Stimulated activated CD8-positive, alpha-beta memory T cell treated with anti-CD3 and anti-CD28 coated beads, Interleukin-2, amount 100 ng/mL, for 1 hour (primary cell): ENCODE measurements at places on chromosomes 1 and 21.

DNA sequence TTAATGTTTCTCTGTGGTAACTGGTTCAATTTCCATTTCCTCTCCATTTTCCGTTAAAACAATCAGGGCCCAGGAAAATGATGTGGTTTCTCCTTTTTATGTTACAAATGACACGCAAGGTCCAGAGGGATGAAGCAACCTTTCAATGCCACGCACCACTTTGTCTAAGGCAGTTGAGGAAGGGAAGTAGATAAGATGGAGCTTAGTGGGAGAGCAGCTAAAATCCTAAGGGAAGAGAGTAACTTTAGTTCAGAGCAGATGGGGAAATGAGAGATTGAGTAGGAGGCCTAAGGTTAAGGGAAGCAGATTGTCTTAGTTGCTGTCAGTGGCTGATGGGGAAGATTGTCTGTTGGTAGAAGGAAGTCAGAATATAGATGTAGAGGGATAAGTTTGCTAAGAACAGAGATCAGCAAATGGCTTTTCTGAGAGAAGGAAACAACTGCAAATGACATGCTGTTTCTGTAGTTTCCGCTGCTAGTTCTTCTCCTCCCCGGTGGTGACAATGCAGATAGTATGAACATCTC, 660 bp downstream of the CD1C start:
- DNase-seq, result no peak

- DNase-seq, result no peak
These were observed 49.4 kb upstream of the DESI2 start for GRCh38 chr1:244603498-244603897.

GRCh38 chr1:41359211-41360073, 1.8 kb upstream of the FOXO6 start:
- DNase-seq, result no peak

- DNase-seq, result no peak
These were observed 3.1 kb upstream of the TINAGL1 start for GRCh38 chr1:31573261-31573660.

DNA sequence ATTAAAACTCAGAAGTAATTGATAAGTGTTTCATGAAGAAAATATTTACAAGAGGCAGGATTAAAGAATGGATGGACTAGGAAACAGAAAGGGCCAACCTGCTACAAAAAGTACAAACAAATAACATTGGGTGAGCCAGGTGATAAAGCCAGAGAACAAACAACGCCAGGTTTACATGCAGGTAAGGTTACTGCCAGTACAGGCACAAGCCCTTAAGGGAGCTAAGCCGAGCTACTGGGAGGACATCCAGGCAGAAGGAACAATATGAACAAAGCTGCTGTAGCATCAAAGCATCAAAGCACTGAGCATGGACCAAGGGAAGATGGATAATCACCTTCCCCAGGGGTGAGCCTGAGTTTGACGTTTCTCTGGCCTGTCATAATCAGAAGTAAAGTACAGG, 380.7 kb downstream of the SEC16B start:
- no peak for DNase-seq

DNA sequence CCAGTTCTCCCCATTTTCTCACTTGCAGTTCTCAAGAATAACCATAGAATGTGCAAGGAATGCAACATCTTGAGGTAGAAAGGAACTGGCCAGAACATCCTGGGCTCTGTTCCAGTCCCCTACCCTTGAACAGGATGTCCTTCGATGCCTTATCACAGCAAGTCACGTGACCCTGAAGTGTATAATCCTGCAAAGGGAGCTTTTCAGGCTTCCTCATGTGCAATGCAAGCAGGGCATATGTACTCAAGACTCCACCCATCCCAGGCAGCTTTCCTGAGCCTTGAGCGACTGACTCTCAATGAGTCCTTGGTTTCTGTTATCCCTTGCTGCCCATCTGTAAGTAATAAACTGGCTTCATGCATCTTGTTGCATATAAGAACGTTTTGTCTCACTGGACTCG, 311.0 kb downstream of the MRPL39 start:
- no peak for DNase-seq
